ENCODE measurements at places on chromosomes 1 and 21.

- DNase-seq, result no peak
Observed at GRCh38 chr1:200381256-200381984, 28.4 kb downstream of the ZNF281 start.

GRCh38 chr1:235918465-235918864 lies 51.8 kb upstream of the LYST start:
- no peak for DNase-seq

DNA sequence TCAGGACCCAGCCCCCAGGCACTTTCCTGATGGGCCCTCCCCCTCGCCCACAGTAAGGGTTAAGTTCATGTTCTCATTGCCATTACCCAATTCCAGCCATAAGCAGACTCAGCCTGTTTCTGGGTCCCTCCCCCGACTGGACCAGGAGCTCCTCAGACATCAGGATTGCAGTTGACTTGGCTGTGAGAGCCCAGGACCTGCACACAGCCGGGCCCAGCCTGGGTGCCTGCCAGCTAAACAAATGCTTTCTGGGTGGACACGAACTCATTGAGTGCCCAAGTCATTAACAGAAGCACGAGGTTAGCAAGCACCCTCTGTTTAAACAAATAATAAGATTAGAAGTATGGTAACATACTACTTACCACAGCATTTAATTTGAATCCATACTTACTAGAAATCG lies 147.9 kb upstream of the POU3F1 start:
- DNase-seq, result no peak

DNA sequence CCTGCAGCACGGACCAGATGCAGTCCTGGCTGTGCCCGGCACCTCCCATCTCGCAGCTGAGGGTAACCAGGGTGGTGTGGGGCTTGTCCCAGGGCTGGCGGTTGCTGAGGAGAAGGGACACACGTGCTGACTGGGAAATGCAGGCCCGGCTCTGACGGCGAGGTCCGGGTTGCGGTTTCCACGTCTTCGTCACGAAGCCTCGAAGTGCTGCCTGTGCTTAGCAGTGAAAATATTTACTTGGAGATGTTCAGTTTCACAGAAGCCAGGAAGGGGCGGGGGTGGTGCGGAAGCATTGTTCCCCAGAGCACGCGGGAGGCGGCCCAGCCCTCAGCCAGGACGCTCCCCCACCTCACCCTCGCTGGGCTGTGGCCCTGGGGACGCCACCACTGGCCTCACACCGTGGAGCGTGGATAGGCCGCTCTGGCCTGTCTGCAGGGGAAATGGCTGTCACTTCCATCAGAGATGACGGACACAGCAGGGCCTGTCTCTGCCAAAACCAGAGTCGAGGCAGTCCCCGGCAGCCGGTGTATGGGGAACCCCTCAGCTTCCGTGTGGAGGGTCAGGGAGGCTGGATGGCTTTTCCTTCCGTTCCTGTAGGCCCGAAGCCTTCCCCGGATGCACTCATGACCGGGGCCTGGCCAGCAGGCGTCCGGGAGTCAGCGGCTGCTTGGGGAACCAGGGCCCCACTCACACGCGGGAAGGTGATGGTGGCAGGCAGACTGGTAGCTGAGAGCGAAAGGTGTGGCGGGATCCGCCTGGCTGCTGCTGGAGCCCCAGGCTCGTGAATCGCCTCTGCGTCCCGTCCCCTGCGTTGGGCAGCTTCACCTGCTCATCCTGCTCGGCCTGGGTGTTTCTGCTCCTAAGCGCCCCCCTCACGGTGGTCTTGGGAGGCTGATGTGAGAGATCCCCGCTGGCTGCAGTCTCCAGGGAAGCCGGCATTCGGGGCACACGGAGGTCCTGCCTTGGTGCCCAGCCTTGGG lies 14.7 kb upstream of the POFUT2 start:
- no peak for DNase-seq

- no peak for DNase-seq
Observed at GRCh38 chr1:162353078-162353477, 23.6 kb downstream of the SPATA46 start.

DNA sequence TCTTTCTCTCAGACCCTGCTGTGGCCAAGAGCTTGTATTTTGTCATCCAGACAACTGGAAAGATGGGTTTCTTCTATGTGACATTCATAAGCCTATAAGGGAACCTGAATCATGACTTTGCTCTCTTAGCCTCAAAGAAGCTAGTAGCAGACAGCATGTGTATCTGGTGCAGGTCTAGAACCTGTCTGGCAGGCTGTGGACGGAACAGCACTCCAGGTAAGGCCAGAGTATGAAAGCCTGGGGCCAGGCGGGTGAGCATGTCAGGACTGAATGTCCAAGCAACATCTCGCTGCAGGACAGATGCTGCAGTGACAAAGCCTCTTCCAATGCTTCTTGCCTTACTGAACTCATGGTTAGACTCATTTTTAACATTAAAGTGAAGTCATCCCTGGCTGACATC lies 32.8 kb downstream of the AKNAD1 start:
- DNase-seq, result no peak

GRCh38 chr1:115506924-115507589 lies 134.7 kb upstream of the VANGL1 start:
- no peak for DNase-seq

DNA sequence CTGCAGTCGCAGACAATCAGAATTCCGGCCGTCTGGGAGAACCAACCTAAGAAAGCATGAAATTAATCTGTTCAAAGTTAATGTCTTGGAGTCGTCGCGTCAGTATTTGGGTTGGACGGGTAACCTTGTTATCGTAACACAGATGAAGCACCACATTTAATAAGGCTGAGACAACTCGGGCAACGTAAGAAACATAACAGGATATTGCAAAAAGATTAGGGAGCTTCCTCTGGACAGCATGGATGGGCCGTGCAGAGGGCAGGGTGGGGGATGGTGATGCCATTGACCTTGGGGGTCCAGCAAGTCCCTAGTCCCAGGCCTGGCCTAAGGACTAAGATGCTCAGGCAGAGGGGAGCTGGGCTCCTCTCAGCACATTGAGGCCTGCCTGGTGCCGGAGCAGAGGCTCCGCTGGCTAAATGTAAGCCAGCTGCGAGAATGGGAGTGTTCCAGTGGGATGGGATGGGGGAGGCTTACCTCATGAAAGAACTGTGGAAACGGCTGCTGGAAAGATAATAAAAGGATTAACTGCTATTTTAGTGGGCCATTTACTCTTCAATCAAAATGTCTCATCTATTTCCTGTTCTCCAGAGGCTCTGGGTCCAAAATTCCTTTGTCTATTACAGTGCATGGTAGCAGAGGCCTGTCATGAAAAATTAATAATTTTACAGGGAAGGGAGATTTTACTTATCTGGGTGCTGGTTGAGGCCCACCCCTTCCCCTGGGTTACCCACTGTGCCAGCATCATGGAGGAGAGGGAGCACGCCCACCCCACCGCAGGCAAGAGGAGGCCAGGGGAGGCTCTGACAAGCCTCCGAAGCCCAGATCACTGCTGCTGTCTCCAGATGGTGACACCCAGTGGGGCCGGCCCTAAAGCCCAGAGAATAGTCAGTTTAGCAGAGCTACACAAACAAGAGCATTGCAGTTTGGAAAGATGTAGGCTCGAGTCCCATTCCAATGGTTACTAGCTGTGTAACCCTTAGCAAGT lies 131.6 kb downstream of the DMRTB1 start:
- no peak for DNase-seq
